ENCODE measurements at places on chromosomes 5 and 9.

DNA sequence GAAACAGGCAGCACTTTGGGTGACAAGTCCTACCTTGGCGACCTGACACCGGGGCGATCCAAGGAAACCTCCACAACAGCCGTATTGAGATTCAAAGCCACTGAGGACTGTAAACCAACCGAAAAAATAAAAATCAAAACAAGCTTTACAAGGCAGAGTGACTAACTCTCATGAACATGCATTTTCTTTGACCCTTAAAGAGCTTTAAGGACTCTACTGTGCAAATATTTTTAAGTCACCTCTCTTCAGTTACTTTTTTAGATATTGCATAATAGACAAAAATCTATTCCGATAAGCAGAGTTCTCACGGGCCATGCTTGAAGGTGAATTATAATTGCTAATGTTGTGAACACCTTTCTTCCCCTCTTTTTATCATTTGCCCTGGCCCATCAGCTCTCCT, 38.3 kb downstream of the EQTN start:
- no peak for DNase-seq

GRCh38 chr5:9512457-9512856, 33.4 kb downstream of the SEMA5A start:
- no peak for DNase-seq

DNA sequence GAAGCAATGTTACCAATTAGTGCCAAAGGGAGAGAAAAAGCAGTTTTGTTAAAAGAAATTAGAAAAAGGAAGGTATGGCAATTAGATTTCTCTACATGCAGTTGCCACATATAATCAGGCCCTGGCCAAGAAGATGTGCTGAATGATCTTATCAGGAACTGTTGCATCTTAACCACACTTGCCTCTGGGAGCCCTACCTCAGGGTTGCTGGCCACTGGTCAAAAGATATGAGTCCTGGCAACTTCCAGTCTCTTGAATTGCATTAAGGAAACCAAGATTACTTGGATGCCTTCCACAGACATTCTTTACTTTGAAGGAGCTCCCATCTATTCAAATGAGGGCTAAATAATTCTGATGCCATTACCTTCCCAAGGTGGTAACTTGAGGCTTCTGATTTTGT, 60.4 kb downstream of the TNC start:
- DNase-seq = no peak

DNA sequence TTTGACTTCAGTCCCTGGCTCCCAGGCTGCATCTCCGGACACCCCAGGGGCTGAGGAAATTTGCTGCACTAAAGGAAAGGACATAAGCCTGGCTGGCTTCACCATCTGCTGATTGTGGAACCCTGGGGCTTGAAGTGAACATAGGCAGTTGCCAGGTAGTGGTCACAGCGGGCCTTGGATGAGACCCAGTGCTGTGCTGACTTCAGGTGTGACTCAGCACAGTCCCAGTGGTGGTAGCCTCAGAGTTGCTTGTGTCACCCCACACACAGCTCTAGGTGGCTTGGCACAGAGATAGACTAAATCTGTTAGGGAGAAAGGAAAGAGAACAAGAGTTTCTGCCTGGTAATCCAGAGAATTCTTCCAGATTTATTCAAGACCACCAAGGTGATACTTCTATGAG, 36.1 kb upstream of the RUSC2 start:
- no peak for DNase-seq

- DNase-seq = no peak
Observed at GRCh38 chr9:23194281-23194680, 631.8 kb downstream of the ELAVL2 start.

DNA sequence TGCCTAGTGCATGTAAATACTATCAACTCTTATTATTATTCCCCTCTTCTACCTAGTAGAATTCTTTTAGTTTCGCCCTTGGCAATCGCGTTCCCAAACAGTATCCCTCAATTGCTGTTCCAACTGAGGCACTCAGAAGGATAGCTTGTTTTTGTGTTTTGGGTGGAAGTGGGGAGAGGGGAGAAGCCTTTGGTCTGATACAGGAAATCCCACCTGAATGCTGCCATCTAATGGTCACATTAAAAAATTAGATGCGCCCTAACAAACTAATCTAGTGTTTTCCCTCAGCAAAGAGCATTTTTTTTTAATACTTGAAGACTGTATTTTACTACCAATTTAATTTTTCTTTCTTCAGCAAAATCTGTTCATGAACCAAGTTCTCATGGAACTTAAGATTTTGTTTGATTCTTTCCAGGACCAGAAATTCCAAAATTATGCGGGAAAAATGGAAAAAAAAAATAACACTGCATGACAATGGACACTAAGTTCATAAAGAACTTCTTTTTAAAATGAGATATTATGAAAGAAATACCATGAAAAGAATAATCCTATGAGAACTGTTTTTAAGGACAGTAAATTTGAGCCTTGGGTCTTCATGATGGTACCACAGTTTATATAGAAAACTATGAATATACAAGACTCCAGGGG, 22.2 kb upstream of the GLDC start:
- DNase-seq = peak; percentile 57

DNA sequence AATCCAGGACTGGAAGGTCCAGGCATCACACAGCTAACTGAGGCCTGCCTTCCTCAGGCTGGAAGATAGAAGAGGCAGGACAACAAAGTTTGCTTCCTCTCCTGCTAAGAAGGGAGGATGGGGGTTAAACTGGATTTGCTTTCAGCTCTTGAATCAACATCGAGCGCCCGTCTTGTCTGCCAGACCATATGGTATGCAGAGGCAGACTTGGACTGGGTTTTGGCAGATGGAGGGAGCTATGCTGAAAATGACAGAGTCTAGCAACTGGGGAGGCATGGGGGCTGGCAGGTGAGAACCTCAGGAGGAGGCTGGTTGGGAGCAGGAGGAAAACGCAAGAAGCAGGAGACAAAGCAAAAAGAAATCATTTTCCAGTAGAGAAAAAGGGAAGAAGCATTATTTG, 289.5 kb upstream of the IL12B start:
- DNase-seq = no peak

DNA sequence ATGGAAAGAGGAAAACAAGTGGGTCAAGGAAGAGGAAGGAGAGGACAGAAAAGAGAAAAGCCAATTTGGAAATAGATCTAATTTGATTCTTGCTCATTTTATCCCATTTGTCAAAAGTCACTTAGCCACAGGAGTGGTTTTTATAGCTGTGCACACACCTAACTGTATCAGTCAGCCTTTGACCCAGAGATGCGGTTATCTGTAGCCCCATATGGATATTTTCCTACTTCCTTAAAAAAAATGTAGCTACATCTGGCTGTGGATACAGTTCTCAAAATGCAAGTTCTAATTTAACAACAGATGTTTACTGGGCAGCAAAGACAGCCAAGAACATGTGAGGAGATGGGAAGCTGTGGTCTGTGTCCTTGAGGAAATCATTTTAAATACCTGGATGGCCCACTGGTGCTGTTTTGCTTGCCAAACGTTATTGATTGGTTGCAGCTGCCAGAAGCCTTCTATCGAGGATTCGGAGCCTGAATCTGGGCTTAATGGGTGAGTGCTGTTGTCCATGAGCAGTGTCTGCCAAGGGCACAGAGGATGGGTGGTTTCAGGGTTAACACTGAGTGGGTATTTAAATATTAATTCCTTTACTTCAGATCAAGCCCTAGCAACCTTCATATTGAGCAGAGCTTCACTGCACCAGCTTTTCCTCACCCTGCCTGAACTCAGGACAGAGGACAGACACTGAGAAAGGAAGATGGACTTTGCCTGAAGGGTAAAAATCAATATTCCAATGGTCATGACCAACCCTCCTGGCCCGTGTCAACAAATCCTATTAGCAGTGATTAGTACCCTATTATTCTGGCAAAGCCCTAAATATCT, 92.2 kb downstream of the APBA1 start:
- DNase-seq = no peak

GRCh38 chr5:1735320-1735970, 64.2 kb downstream of the MRPL36 start:
- no peak for DNase-seq

GRCh38 chr5:131355971-131356528, 92.2 kb downstream of the CDC42SE2 start:
- DNase-seq = no peak

DNA sequence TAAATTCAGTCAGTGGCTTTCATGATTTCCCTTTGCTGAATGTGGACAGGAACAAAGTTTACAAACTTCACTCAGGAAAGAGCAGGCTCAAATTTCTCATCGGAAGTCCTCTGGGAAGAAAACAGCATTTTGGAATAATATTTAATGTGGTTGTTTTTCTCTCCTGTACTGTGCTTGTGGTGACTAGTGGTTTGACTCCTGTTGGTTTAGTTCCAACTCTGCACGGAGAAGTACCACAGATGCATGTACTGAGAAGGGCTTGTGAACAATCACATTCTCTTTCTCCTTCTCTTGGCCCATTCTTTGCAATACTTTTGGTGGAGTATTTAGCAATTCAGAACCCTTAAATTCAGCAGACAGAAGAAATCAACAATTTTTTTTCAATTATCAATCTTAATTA, 13.3 kb downstream of the MPDZ start:
- DNase-seq = no peak

GRCh38 chr5:153823036-153823435, 215.7 kb downstream of the FAM114A2 start:
- no peak for DNase-seq

- DNase-seq = no peak
Observed at GRCh38 chr5:93567424-93567823, 13.6 kb downstream of the NR2F1-AS1 start.

Data from SW480 (cell line).